Brain microvascular endothelial cell (primary cell): ENCODE measurements at places on chromosomes 12 and 14.

- DNase-seq = no peak
Measured at GRCh38 chr12:24797901-24798300, 151.0 kb downstream of the BCAT1 start.

- no peak for DNase-seq
Measured at GRCh38 chr12:126487431-126487980, 1422.3 kb downstream of the AACS start.

DNA sequence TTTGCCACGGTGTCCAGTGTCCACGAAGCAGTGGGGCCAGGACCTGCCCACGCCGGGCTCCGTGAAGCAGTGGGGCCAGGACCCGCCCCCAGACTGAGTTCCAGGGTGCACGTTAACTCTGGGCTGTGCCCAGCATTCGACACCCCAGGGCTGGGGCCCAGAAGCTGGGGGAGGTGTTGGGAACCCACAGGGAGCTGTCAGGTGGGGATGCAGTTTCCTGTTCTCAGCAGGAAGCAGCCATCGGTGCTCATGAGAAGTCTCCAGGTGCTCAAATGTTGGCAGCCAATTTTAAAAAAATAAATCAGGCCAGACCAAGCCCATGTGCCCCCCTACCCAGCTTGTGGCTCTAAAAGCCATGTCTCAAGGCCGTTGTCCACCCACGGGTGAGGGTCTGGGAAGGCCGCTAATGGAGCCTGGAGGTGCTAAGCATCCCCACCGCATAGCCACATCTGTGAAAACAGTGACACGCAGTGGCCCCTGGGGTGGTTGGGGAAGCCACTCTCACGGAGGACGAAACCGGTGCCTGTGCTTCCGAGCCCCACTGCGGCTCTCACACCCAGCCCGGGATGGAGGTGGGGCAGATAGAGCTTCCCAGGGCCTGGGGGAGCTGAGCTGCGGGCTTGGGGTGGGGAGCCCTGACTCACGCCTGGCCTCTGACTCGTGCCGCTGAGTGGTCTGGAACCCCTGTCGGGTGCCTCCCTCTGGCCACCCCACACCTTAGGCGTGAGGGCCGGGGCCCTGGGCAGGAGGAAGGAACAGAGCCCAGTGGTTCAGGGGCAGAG lies 53.5 kb downstream of the FBRSL1 start:
- no peak for DNase-seq

GRCh38 chr12:31817120-31817519 lies 88.3 kb upstream of the AMN1 start:
- no peak for DNase-seq

- DNase-seq = no peak
Measured at GRCh38 chr14:95498622-95499353, 17.7 kb downstream of the SYNE3 start.

GRCh38 chr14:55107766-55108554 lies 21.1 kb upstream of the LGALS3 start:
- peak; percentile 97 for DNase-seq

DNA sequence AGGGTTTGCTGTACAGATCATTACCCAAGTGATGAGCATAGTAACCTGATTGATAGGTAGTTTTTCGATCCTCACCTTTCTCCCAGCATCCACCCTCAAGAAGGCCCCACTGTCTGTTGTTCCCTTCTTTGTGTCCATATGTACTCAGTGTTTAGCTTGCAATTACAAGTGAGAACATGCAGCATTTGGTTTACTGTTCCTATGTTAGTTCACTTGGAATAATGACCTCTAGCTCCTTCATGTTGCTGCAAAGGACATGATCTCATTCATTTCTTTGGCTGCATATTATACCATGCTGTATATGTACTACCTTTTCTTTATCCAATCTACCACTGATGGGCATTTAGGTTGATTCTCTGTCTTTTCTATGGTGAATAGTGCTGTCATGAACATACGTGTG lies 181.6 kb upstream of the FOXG1 start:
- no peak for DNase-seq

DNA sequence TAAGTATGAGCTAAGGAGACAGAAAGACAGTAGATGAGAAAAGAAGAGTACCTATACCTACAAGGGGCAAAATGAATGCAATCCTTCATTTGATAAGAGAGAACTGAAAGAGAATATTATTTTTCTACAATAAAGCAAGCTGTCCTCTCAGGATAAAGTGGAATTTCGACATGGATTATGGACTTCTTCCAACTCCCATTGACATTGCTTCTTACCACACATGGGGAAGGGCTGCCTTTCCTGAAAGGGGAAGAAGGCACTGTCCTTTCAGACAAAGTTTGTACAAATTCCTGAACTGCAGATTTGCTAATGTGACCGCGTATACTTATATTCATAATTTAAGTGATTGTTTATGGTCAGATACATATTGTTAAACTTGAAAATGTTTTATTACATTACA lies 4.3 kb upstream of the HEBP1 start:
- no peak for DNase-seq

DNA sequence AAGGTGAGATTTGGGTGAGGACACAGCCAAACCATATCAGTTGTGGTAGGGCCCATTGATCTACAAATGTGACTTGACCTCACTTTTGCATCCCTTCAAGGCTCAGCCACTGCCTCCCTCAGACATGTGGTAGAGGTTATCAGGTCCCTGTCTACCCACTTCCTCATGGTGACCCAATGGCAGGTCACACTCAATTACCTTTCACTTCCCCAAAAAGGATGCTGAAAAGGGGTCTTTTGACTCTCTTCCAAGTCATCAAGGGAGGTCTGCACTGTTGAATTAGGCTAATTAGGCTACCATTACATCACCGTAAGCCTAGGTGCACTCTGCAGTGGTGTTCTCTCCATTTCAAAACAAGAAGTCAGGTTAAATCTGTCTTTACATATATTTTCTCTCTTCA lies 22.6 kb upstream of the DRAM1 start:
- no peak for DNase-seq

DNA sequence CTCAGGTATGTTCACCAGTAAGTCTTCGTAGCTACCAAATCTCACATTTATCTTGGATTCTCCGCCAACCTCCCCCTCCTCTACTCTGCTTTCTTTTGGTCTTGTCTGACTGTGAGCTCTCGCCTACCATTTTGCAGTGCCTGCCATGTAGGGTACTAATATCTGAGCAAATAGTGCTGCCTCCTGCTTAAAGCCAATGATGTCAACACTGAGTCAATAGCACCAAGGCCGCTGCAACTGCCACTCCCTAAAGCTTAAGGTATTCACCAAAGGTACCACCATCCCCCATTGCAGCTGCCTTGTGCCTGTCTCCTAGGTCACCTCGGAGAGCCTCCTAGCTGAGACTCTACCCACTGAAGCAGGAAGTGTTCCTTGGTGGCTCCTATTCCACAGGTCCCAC lies 114.8 kb upstream of the FUT8 start:
- no peak for DNase-seq

DNA sequence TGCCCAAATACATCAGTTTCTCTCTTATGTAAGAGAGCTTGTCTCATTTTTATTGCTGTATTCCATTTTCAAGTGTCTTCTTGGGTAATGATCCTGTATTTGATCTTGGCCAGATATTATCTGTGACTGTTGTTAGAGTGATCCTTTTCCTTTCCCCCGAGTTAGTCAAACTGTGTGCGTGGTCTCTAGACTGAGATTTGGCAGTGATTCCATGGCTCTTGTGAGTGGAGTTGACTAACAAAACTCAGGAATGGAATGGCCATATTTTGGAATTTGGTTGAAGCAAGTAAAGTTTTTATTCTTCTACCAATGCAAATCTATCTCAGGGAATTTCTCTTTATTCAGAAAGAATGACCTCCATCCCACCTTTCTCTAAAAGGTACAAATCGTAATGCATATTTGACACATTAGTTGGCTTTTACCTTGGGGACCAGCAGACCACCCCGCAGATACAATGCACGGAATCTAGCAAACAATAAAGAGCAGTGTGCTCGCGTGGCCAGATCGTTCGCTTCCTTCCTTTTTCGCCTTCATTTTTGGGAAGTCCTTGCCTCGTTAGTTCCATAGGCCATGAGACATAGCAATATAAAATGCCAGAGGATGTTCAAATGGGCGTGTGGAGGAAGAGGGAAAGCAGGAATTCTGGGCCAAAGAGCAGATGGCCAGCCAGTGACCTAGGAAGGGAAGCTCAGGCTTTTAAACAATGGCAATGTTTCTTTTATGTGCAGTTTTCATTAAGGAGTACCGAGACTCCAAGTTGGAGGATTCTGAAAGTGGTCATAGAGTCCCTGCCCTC lies 24.4 kb downstream of the ETV6 start:
- DNase-seq = no peak

- DNase-seq = no peak
Measured at GRCh38 chr14:70599345-70599744, 1.1 kb downstream of the MED6 start.

- DNase-seq = no peak
Measured at GRCh38 chr14:60300019-60300418, 51.0 kb downstream of the PPM1A start.

DNA sequence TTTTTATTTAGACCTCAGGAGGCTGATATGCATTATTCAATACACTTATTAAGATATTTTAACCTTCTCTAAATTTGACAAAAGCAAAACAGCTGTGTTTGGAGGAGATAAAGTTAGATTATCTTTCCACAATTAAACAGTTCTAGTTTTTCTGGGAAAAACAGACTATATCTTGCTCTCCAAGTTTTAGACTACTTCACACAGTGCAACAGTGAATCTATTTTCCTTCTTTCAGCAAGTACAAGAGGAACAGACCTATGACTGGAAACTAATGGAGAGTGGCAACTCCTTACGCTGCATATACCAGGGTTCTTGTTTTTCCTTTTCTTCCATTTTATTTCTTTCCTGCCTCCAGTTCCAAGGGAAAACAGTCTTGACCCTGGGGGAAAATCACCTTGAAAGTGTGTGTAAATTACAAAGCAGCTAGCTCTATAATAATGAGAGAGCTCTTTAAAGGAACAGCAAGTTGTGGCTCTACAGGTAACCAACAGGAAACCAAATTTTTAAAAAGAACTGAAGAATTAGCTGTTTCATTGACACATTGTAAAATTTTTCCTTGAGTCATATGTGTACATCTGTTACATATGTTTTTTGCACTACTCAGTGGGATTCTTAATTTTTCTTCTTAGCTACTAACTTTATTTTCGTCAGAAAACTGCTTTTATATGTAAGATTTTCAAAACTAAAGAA lies 27.4 kb downstream of the DNM1L start:
- DNase-seq = no peak

DNA sequence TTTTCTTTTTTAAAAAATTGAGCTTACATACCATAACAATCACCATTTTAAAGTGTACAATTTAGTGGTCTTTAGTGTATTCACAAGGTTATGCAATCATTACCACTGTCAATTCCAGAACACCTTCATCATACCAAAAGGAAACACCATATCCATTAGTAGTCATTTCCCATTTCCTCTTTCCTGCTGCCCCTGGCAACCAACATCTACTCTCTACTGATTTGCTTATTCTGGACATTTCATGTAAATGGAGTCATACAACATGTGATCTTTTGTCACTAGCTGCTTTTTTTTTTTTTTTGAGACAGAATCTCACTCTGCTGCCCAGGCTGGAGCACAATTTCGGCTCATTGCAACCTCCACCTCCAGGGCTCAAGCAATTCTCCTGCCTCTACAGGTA lies 66.8 kb upstream of the CFL2 start:
- peak; percentile 90 for DNase-seq

GRCh38 chr14:69356903-69357543 lies 41.1 kb downstream of the ERH start:
- no peak for DNase-seq

- DNase-seq = no peak
Measured at GRCh38 chr12:2429032-2429431, 365.7 kb upstream of the FKBP4 start.

GRCh38 chr12:19220852-19221466 lies 91.4 kb downstream of the PLEKHA5 start:
- DNase-seq = peak; percentile 45

DNA sequence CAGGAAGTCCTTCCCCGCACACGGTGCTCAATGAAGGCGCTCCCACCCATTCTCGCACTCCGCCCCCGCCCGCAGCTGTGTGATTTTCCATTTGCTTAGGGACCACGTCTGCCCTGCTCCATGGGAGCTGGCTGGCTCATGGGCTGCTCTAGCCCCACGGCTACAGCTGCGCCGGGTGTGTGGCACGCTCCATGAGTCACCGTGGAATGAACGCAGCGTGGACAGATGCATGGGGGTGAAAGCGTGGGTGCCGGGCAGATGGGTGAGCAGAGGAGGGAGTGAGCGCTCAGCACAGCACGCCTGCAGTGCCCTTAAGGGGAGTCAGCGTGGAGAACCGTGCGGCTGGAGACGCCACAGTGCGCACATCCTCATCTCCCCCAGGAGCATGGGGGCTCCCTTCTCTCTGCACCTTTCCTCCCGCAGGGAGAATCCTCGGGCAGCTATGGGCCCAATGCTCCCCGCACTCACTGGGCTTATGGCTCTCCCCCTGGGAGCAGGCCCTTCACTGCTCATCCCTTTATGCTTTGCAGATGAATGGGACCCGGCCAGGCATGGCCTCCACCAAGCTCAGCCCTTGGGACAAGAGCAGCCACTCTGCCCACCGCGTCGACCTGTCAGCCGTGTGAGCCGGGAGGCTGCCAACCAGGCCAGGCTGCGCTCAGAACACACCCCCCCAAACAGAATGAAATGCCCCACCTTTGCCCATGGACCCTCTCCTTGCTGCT lies 185.1 kb downstream of the ADGRD1 start:
- no peak for DNase-seq

DNA sequence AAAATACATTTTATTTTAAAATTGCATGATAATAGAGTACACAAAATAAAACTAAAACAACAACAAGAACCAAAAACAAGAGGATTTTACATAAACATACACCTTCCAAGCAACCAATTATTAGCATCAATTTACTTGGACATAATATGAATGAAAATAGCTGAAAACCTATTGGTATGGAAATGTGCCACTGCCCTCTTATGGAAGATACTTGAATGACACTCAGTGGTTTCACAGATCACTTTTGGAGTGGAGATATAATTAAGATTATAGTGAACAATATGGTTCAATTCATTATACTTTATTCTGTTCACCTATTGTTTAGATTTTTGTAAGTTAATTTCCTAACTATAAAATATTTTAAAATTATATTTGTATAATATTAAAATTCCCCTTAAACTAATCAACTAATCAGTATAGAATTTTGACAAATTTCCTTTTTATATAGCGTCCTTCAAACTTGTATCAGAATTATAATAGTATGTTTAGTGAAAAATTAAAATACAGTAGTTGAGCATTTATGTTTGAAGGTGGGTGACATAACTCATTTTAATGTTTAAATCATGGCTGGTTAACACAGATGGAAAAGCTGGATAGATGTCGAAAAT lies 70.1 kb downstream of the SLC6A15 start:
- DNase-seq = peak; percentile 66

DNA sequence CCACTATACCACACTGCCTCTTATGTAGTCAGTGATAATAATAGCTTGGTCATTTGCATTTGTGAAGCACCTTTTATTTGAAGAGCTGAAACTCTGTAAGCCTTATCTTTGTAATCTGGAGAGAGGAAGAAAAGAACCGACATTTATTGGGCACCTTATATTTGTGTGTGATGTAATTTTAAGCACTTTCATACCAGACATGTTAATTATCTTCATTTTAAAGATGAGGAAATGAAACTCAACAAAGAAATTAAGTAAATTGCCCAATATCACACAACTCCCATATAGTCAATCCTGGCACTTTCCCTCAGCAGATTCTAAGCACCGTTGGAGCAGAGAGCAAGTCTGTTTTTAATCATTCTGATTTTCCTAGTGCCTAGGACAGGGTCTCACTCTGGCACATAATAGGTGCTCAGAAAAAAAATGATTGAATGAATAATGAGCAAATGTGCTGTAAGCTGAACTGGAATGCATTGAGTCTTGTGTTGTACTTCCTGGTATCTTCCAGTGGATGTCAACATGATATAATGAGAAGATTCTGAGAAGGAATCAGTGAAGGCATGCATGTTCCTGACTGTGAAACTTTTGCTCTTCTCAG lies 418.9 kb downstream of the ZFP36L1 start:
- DNase-seq = no peak
